GM23248 (cell line): ENCODE measurements at places on chromosomes 4 and X. TPM values are rescaled to one million over a fixed set of nuclear protein-coding genes. Genes with fewer than 3 reads are reported as not detected.
A peak's percentile ranks its signal among the peaks of the same experiment; 100 is the strongest.

GAGE12J gene
- polyA plus RNA-seq: not detected in 2 replicates

TMEM47 gene
- polyA plus RNA-seq: 146 and 152 TPM in 2 replicates

CXCL5 gene
- not detected in 2 replicates for polyA plus RNA-seq

MAGEC2 gene
- 0.15 TPM in 1 of 2 replicates, not detected in the other for polyA plus RNA-seq

MND1 gene
- 4.3 and 4.9 TPM in 2 replicates for polyA plus RNA-seq

- no peak for DNase-seq
Measured at GRCh38 chr4:8235686-8236085, 33.9 kb upstream of the HTRA3 start.

- no peak for DNase-seq
Measured at GRCh38 chrX:151966236-151966635, 8.2 kb downstream of the GABRE start.

GRCh38 chr4:82099928-82100579 is 273.7 kb downstream of the HNRNPD start:
- DNase-seq: peak; percentile 12

DNA sequence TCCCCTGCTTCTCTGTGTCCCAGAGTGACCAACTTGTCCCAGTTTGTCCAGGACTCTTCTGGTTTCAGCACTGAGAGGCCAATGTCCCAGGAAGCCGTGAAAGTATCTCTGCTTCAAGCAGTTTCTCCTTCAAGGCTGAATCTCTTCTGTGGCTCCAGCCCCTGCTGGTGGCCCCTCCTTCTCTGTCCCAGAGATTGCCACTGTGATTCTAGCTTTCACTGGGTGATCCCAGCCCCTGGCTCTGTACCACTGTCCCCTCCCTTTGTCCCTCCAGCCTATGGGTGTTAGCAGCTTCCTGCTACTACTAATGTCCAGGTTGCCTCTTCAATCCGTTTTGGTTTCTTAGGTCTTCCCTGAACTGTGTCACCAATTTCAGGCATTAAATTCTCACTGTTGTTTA is 70.5 kb downstream of the SOX3 start:
- DNase-seq: no peak

DNA sequence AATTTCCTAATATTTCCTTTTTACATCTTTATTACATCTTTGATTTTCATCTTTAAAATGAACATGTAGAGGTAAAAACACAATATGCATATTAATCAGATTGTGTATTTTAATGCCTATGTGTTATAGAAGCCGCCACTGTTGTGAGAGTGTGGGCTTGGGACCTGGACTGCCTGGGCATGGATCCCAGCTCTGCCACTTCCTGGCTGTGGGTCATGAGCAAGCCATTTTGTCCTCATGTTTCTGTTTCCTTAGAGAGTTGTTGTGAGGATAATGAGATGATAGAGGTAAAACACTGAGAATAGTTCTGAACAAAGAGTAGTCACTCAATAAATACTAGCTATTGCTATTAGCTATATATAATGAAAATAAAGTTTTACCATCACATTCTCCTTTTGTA is 38.4 kb upstream of the SCOC start:
- DNase-seq: peak; percentile 23

GRCh38 chr4:26174027-26174426 is 146.8 kb upstream of the RBPJ start:
- DNase-seq: no peak

- DNase-seq: peak; percentile 66
Measured at GRCh38 chr4:98482847-98483806, 175.3 kb downstream of the TSPAN5 start.

GRCh38 chr4:108171339-108172230 is 2.9 kb upstream of the LEF1 start:
- no peak for DNase-seq

- DNase-seq: peak; percentile 0
Measured at GRCh38 chrX:113058634-113059033, 218.0 kb upstream of the AMOT start.

GRCh38 chrX:46744009-46744408 is 14.9 kb downstream of the SLC9A7 start:
- no peak for DNase-seq

- DNase-seq: peak; percentile 7
Measured at GRCh38 chr4:177582992-177583391, 140.8 kb upstream of the AGA start.

DNA sequence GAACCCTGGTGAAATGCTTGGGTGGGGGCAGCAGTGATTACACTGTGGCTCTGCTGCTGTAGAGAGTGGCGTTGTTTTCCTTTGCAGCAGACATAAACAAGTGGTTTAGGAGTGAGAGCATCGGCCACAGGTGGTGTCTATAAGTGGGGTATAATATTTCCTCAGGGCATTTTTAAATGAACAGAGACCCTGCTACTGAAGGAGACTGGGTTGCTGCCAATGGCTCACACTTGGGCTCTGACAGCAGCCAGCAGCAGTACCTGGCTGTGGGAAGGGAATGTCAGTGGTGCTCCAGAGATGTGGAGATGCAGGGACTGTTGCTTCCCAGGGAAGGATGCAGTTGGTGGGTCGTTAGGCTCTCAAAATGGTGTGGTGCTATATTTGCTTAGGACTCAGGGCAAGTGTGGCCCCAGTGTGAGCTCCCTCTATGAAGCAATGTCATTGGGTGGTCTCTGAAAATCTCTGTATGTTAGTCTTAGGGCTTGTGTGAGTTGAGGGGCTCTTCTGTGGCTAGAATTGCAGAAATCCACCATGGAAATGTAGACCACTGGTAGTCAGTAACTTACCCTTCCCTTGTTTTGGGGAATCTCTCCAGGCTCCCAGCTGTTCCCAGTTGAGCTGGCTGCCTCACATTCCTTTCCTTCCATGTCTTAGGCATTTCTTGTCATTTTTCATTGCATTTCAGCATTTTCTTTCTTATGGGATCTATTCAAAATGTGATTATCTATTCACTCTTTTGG is 1023.0 kb upstream of the GRID2 start:
- DNase-seq: no peak

DNA sequence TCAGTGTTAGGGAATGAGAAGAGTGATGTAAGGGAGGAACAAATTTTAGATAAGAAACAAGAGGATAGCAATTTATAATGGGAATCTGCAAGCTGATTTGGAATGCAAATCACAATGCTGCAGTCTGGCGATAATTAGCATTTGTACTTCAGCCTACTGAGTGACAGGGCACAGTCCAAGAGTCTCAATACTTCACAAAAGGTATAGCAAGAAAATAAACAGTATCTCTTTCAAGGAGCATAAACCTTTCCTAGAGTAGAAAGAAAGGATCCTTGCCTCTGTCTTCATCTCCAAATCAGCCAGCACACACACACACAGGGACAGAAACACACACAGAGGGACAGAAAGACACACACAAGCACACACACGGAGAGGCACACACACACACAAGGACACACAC is 1.1 kb upstream of the GPM6A start:
- DNase-seq: no peak
